ENCODE measurements at places on chromosomes 11 and 22. TPM values are rescaled to one million over a fixed set of nuclear protein-coding genes. Genes with fewer than 3 reads are reported as not detected.

- no peak for DNase-seq
These were observed 61.1 kb upstream of the CD44 start for GRCh38 chr11:35077709-35078469.

Gene APOBEC3F
- 2.0 TPM for total RNA-seq

DNA sequence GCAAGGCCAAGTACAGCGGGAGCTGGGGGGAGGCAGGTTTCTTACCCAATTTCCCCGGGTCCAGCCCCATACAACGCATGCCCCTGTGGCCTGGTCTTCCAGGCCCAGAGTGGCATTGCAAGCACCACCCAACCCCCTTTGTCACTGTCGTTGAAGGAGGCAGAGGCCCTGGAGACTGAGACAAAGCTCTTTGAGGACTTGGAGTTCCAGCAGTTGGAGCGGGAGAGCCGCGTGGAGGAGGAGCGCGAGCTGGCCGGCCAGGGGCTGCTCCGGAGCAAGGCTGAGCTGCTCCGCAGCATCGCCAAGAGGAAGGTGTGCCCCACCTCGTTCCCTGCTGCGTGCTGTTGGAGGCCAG lies 27.8 kb downstream of the PHLDB1 start:
- DNase-seq, result no peak

GRCh38 chr11:11740836-11741235 lies 100.9 kb upstream of the USP47 start:
- no peak for DNase-seq

DNA sequence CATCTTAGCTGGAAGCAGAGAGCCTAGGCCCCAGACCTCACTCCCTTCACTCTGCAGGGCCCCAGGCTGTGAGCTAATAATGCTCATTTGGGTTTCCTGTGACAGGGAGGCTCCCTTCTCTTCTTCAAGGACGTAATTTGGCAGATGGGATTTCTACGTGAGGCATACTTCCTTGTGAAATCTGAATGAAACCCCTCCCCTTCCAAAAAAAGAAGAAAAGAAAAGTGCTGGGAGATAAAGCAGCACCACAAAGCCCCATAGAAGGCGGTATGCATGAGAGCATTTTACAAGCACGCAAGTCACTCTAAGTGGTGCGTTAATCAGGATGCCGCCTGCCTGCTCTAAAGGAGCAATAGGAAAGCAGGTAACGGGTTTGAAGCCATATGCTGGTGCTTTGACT lies 5.7 kb downstream of the P2RX3 start:
- DNase-seq, result no peak

Gene CHRM4
- total RNA-seq, result 2.5 TPM

DNA sequence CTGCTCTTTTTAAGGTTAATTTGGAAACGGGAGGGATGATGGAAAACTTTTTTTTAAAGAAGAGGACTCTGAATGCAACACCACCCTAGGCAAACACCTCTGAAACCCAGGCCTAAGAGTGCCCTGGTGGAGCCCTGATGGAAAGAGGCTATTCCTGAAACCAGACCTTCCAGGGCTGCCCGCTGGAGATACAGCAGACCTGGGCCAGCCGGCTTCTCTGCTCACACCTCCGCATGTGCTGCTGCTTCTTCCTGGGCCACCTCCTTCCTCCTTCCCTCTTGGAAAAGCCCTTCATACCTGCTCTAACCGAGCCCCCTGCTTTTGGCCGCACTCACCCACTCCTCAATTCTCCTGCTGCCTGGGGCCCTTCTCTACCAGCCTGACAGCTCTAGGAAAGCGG lies 37.9 kb downstream of the DUSP8 start:
- DNase-seq, result no peak

DNA sequence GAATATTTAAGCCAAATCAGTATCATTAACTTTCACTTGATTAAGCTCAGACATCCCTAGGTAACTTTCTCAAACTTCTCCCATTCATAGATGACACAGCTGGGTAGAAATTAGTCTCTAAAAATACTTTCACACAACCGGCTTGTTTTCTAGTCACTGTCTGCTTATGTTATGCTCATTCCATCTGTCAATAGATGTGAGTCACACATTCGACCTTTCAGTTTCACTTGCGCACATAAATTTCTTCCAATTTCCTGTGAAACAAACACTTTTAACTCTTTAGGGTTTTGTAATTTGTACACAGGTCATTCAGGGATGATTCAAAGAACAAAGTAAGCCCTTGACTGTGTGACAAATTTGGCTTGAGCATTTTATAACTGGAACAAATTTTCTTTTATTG lies 723.0 kb downstream of the KCNA4 start:
- no peak for DNase-seq

DNA sequence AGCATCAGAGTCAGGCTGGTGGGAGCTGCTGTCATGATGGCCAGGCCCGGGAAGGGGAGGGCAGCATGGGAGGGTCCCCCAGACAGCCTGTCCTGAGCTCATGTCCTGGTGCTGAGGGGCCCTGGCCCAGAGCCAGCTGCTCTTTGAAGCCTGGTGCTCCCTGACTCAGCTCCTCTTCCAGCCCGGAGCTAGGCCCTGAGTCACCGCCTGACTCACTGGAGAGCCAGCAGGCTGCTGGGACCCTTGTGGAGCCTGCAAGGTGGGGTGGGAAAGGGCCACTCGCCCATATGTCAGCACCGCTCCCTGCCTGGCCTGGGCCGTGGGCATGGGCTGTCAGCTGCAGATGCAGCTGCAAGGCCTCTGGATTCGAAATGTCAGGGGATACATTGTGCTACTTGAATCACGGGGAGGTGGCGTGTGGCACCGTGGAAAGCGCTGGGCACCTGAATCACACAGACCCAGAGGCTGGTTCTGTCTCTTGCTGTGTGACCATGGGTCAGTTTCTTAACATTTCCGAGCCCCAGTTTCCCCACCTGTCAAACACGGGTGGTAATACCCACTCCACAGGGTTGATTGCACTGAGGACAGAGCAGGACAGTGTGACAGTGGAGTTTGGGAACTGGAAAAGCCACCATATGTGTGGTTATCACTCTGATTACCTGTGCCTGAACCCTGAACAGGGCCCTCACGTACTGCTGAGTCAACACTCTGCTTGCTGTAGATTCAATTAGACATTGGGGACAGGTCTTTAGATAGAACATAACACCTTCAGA lies 4.4 kb downstream of the CACNA1I start:
- no peak for DNase-seq

GRCh38 chr11:95076981-95077380 lies 10.3 kb downstream of the SRSF8 start:
- no peak for DNase-seq

- no peak for DNase-seq
These were observed 47.0 kb downstream of the KCNC1 start for GRCh38 chr11:17781626-17782025.

GRCh38 chr11:12177739-12178338 lies 67.4 kb downstream of the MICAL2 start:
- no peak for DNase-seq

DNA sequence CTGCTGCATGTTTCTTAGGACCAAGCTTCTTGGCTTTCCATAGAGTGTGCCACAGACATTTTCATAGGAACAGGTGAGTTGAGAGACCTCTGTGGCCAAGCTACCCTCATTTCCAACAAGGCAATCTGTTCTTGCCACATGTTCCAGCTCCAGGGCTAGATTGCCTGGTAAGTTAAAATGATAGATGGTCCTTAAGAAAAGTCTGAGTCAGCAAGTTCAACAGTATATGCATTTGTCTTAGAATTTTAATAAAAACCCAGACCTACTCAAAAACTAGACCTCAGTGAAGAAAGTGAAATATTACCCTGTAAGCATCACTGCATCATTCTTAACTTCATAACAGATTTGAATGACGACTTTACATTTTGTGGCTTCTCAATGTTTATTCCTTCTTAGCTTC lies 1123.6 kb downstream of the DLG2 start:
- no peak for DNase-seq

DNA sequence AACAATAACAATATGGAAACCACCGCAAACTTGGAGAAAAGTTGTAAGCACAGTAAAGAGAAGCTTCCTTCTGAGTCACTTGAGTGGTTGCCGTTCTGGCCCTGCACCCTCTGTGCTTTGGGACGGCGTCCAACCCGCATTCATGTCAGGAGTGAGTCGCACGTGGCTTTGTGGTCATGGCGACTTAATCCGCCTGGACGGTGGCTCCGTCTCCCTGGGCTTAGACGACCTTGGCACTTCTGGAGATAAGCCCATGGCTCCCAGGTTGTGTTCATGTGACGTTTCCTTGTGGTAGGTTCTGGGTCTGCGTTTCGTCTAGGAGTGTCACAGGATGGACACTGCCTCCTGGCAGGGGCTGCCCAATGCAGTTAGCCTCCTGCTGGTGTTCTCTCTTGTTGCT lies 40.5 kb downstream of the TPCN2 start:
- DNase-seq, result no peak

GRCh38 chr11:93054881-93055280 lies 85.4 kb downstream of the MTNR1B start:
- DNase-seq, result no peak

- DNase-seq, result no peak
These were observed 43.5 kb downstream of the MYH9 start for GRCh38 chr22:36344106-36344827.

Gene SNX32
- total RNA-seq, result not detected

Gene ROM1
- total RNA-seq, result 1.9 TPM

Gene VPS11
- total RNA-seq, result 57.2 TPM

- no peak for DNase-seq
These were observed 417.8 kb downstream of the MIAT start for GRCh38 chr22:27075028-27075678.

DNA sequence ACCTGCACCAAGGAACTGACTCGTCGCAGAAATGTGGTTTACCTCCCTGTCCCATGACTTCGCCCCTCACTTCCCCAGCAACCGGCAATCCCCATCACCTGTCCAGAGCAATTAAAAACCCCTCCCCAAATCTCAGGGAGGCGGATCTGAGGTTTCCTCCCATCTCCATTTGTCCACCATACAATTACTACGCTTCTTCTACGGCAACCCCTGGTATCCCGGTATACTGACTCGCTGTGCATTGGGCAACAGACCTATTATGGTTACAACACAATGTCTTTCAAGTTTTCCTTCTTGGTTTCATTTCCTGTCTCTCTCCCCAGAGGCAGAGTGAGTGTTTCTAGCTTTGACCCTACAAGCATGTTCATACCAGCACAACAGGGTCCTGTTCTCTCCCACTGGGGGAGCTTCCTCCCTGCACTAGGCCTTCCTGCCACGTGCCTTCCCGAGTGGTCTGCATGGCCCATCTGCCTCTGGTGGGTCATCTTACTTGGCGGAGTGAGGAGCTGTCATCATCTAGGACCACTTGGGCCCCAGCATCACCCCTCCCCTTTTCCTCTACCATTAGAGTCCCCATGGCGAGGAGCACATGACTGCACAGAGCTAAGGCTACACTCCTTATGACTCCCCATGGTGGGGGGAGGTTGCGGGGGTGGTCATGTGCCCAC lies 30.3 kb upstream of the NAP1L4 start:
- DNase-seq, result no peak

- DNase-seq, result no peak
These were observed 283.0 kb downstream of the DDX10 start for GRCh38 chr11:108947654-108948570.
